ENCODE measurements at places on chromosomes 11 and 22.
A peak's percentile ranks its signal among the peaks of the same experiment; 100 is the strongest.

DNA sequence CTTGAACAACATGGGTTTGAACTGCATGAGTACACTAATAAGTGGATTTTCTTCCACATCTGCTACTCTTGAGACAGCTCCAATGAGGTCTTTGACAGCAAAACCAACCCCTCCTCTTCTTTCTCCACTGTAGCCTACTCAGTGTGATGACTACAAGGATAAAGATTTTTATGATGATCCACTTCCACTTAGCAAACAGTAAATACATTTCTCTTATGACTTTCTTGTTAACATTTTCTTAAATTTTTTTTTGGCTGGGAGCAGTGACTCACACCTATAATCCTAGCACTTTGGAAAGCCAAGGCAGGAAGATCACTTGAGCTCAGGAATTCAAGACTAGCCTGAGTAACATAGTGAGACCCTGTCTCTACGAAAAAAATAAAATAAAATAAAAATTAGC, 9.9 kb upstream of the EIF4G2 start:
- DNase-seq, result peak; percentile 92

- no peak for DNase-seq
Observed at GRCh38 chr22:29106839-29107238, 34.0 kb downstream of the KREMEN1 start.

- DNase-seq, result no peak
Observed at GRCh38 chr11:130458410-130458729, 9.9 kb downstream of the ADAMTS15 start.

GRCh38 chr11:91258876-91259275, 965.7 kb upstream of the FAT3 start:
- peak; percentile 72 for DNase-seq

GRCh38 chr11:84128840-84129239, 842.7 kb upstream of the CCDC90B start:
- no peak for DNase-seq

GRCh38 chr11:102807921-102808320, 10.0 kb upstream of the MMP1 start:
- DNase-seq, result no peak

DNA sequence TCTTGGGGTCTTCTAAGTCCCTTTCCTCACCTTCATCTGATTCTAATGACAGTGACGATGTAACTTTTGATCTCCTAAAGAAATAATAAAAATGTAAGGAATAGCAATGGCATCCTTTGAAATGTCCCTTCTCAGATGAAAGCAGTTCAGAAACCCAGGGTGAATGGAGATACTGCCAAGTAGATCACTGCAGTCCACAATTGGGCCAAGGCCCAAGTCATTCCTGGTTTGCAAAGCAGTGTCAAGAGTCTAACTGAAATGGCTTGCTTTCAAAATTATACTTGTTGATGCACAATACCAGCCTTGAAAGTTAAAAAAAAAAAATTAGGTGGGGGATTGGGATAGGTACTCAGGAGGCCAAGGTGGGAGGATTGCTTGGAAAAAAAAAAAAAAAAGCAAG, 20.4 kb downstream of the ASCC2 start:
- no peak for DNase-seq

GRCh38 chr11:6635082-6635932, 16.1 kb upstream of the TPP1 start:
- DNase-seq, result no peak

- no peak for DNase-seq
Observed at GRCh38 chr11:74670171-74670570, 61.1 kb downstream of the CHRDL2 start.

GRCh38 chr11:104792861-104793260, 105.4 kb downstream of the CASP12 start:
- DNase-seq, result no peak

- DNase-seq, result no peak
Observed at GRCh38 chr11:102295045-102295444, 22.2 kb upstream of the BIRC3 start.

DNA sequence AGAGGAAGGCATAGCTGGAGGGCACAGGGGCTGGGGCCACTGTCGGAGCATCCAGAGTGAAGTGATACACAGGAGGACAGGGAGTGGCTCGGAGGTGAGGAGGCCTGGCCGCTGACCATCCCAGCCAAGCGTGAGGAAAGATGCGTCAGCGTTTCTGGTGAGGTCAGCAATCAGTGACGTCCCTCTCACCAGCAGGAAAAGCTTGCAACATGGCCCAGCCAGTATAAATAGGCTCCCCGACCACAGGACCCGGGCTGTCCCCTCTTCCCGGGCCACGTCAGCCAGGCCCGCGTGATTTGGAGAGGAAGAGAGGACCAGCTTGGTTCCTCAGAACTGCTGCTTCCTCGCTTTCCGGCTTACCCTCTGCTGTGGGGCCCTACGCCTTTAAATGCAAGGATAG, 4.2 kb upstream of the OSM start:
- no peak for DNase-seq

- no peak for DNase-seq
Observed at GRCh38 chr11:1534682-1535081, 37.4 kb downstream of the DUSP8 start.

DNA sequence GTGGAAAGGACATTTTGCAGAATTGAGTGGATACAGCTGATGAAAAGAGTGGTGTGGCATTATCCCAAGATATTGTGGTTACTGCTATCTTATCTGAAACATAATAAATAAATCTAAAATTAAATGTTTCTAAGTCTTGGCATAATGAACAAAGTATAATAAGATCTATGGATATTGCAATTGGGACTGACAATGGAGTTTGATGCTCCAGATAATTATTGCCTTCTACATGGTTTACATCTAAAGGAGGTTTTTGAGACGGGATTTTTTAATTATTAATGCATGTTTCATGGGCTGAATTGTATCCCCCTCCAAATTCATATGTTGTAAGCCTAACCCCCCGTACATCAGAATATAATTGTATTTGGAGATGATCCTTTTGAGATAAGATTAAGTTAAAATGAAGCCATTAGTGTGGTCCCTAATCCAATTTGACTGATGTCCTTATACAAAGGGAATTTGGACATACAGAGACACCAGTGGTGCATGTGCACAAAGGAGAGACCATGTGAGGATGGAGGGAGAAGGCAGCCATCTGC, 198.5 kb downstream of the MSANTD4 start:
- DNase-seq, result no peak

- DNase-seq, result peak; percentile 97
Observed at GRCh38 chr11:108559904-108560303, 33.7 kb downstream of the EXPH5 start.

Measured in fibroblast of upper back skin (primary cell).